ENCODE measurements at places on chromosomes 5 and 9. TPM values are rescaled to one million over a fixed set of nuclear protein-coding genes. Genes with fewer than 3 reads are reported as not detected.

- no peak overlapping the region for H3K4me3 ChIP-seq
- H3K27ac ChIP-seq: no peak overlapping the region
- H3K4me1 ChIP-seq: no peaks in the 10 kb centered on the region
- no peaks in the 10 kb centered on the region for H3K36me3 ChIP-seq
Observed at GRCh38 chr5:17670353-17670752, 36.1 kb downstream of the TAF11L14 start.

DNA sequence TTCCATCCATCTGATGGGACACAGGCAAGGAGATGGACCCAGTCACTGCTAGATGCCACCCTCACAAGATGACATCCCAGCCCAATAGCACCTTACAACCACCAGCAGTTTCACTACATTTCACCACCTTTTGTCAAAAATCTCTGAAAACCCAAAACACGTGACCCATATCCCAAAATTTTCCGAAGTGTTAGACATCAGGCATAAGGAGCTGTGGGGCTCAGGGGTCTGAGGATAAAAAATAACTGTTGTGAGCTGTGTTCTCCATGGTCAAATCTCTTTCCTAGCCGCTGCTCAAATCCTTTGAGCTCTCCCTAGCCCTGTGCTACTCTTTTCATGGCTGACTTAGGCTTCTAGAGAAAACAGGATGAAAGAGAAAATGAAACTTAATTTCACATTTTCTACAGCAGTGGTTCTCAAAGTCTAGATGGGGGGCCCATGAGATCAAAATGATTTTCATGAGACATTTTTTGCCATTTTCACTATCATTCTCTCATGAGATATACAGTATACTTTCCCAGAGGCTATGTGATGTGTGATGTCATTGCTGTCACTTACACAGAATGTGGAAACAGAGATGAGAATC lies 40.7 kb downstream of the TIMD4 start:
- H3K4me1 ChIP-seq: no peaks in the 10 kb centered on the region
- no peak overlapping the region for H3K4me3 ChIP-seq
- H3K36me3 ChIP-seq: no peaks in the 10 kb centered on the region
- no peaks in the 10 kb centered on the region for H3K27me3 ChIP-seq

- no peaks in the 10 kb centered on the region for H3K36me3 ChIP-seq
- peaks cover 10% of the 10 kb centered on the region for H3K4me1 ChIP-seq
- DNase-seq: no peak
- H3K4me3 ChIP-seq: no peak overlapping the region
- H3K27ac ChIP-seq: no peak overlapping the region
Observed at GRCh38 chr5:68711293-68712200, 382.3 kb upstream of the SLC30A5 start.

- no peak overlapping the region for H3K27ac ChIP-seq
- DNase-seq: no peak
- no peak overlapping the region for H3K4me3 ChIP-seq
- H3K4me1 ChIP-seq: peaks cover 13% of the 10 kb centered on the region
- H3K27me3 ChIP-seq: no peaks in the 10 kb centered on the region
- H3K36me3 ChIP-seq: no peaks in the 10 kb centered on the region
Observed at GRCh38 chr5:36273809-36274526, 27.7 kb downstream of the RANBP3L start.

DNA sequence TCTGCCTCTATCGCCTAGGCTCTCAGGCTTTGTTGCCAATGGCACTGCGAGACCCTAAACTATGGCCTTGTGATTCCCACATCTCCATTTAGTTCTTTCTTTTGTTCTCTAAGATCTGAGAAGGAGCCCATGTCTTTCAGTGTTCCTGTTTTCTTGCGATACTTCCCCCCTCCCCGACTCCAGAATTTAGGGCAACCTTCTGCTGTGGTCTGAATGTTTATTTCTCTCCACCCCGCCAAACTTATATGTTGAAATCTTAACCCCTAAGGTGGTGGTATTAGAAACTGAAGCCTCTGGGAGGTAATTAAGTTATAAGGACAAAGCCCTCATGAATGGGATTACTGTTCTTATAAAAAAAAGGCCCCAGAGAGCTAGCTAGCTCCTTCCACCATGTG lies 6.4 kb downstream of the TMC1 start:
- peak overlapping the region; percentile 72 for H3K27ac ChIP-seq
- peaks cover 13% of the 10 kb centered on the region for H3K4me1 ChIP-seq
- H3K27me3 ChIP-seq: no peaks in the 10 kb centered on the region
- peak overlapping the region; percentile 7 for H3K4me3 ChIP-seq

DNA sequence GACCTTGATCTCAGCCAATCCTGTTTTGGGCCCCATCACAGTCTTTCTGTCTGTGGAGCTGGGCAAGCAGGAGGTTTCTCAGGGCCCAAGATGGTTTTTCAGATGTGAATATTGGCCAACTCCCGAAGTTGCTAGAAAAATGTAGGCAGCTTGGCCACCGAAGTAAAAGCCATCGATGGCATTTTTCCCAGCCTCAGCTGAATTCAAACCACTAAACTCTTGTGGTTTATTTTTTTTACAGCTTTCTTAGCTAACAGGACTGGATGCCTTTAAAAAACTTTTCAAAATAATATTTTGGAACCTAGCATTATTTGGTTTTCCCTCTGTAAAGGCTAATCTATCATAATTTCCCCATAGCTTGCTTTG lies 102.5 kb upstream of the ERCC6L2 start:
- no peaks in the 10 kb centered on the region for H3K27me3 ChIP-seq
- H3K4me1 ChIP-seq: peaks cover 26% of the 10 kb centered on the region
- no peak for DNase-seq
- peak overlapping the region; percentile 79 for H3K27ac ChIP-seq
- H3K36me3 ChIP-seq: no peaks in the 10 kb centered on the region
- no peak overlapping the region for H3K4me3 ChIP-seq

- no peak overlapping the region for H3K27ac ChIP-seq
- DNase-seq: peak; percentile 6
- H3K27me3 ChIP-seq: peaks cover 11% of the 10 kb centered on the region
Observed at GRCh38 chr9:36803961-36804360, 230.1 kb downstream of the PAX5 start.

- H3K27ac ChIP-seq: no peak overlapping the region
- no peaks in the 10 kb centered on the region for H3K36me3 ChIP-seq
- no peaks in the 10 kb centered on the region for H3K27me3 ChIP-seq
Observed at GRCh38 chr9:129580211-129580915, 40.5 kb downstream of the C9orf50 start.

- no peaks in the 10 kb centered on the region for H3K4me1 ChIP-seq
- H3K36me3 ChIP-seq: no peaks in the 10 kb centered on the region
- peak; percentile 6 for DNase-seq
- no peaks in the 10 kb centered on the region for H3K27me3 ChIP-seq
- H3K27ac ChIP-seq: no peak overlapping the region
Observed at GRCh38 chr5:19902316-19902934, 85.6 kb downstream of the CDH18 start.

DNA sequence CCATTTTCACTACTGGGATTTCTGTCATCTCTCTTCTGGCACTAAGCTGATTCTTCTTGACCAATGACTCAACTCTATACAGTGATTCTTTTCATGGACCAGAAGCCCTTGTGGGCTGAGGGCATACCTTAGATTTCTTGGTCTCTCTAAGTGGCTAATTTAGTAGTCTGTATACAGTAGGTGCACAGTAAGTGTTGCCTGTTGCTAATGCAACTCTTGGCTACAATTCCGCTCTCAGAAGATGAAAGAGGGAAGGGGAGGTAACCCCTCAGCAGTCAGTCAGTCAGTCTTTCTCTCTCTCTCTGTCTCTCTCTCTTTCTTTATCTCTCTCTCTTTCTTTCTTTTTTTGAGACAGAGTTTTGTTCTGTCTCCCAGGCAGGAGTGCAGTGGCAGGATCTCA lies 115.1 kb upstream of the PANK3 start:
- DNase-seq: no peak
- no peaks in the 10 kb centered on the region for H3K27me3 ChIP-seq
- no peak overlapping the region for H3K4me3 ChIP-seq
- H3K36me3 ChIP-seq: no peaks in the 10 kb centered on the region
- H3K4me1 ChIP-seq: no peaks in the 10 kb centered on the region

DNA sequence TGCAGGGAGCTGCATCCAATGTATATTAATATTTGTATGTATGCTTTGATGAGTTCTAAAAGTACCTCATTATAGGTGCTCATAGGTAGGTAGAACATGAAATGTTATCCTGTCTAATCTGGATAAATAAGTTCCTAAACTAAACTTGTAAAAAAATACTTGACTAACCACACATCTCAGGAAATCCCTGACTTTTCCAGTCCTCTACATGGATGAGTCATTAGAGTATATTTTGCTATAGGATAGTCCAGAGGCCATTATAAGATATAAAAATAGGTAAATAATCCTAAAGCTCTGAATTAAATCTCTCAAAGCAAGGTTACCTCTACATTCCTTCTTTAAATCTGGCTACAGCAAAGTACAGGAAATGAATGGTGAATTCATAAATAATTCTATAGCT lies 404.3 kb downstream of the RAB3C start:
- no peak overlapping the region for H3K4me3 ChIP-seq
- no peaks in the 10 kb centered on the region for H3K27me3 ChIP-seq
- peaks cover 73% of the 10 kb centered on the region for H3K36me3 ChIP-seq
- DNase-seq: no peak
- no peak overlapping the region for H3K27ac ChIP-seq
- no peaks in the 10 kb centered on the region for H3K4me1 ChIP-seq

DNA sequence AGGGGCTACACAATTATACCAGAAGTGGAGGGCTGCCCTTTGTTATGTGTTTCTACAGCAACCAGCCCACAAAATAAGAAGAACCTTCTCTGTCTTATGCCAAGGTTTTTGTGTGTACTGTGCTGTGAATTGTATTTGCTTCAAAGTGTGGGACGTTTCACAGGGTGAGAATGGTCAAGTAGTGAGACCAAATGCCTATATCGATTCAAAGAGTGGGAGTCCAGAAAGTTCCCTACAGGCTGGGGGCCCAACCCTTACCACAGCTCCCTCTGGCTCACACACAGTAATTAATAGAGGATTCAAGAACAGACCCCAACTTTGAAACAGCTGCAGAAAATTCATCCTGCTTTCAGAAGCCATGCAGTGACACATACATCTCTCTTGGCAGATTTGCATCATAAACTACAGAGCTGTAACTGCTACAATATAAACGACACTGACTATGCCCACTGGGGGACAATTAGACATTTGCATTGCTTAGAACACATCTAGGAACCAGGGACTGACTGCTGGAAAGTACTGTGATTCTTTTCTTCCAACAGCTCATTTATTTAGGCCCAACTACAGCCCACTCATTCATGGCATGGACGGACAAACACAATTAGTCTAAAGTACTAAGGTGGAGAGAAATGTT lies 12.8 kb downstream of the ENC1 start:
- H3K27me3 ChIP-seq: no peaks in the 10 kb centered on the region
- DNase-seq: no peak
- H3K4me1 ChIP-seq: peaks cover 53% of the 10 kb centered on the region
- peaks cover 12% of the 10 kb centered on the region for H3K36me3 ChIP-seq
- H3K4me3 ChIP-seq: no peak overlapping the region

The GPR150 gene
- 0.89 TPM for total RNA-seq

The JAKMIP2 gene
- total RNA-seq: 1.3 TPM

The KCTD16 gene
- total RNA-seq: not detected

The DAB2 gene
- total RNA-seq: 43.0 TPM

The MLANA gene
- total RNA-seq: not detected
